ENCODE measurements at places on chromosomes 3 and 15.

DNA sequence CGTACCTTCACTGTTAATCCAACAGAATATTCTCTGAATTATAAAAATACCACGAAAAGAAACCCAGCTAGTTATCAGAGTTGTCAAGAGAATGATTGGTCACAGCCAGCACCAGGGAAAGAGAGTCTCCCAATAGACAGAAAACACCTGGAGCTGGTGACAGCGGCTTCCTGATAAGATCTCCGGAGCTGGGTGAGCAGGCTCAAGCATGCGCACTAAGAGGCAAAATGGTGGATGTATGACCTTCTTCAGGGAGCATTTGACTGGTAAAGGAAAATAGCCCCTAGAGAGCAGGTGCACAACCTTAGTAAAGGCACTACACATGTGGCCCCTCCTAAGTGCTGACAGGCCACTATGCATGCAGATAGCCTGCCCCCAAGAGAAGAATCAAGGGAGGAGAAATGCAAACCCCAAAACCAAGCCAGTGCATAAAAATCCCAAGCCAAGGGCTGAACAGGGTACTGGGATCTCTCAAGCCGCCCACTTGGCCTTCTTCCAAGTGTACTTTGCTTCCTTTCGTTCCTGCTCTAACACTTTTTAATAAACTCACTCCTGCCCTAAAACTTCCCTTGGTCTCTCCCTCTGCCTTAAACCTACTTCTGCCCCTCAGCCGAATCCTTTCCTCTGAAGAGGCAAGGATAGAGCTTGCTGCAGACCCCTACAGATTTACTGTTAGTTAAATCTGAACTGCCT lies 93.2 kb downstream of the UACA start:
- DNase-seq = no peak

- no peak for DNase-seq
Observed at GRCh38 chr15:66876421-66876730, 174.3 kb downstream of the SMAD6 start.

DNA sequence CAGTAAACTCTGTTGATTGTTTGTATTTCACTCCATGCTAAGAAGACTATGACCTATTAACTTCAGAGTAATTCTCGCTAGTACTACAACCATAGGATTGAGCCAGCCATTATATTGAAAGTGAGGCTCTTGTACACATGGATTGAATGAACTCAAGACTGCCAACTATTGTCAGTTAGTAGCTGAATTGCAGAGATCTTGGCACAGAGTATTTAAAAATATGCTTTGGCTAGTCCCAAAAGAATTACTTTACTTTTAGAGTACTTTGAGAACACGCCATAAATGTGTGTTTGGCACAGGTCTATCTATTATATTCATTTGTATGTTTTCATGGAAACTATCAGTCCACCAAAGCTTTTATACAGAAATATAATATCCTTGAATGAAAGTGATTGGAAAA lies 226.7 kb upstream of the DCBLD2 start:
- DNase-seq = no peak

DNA sequence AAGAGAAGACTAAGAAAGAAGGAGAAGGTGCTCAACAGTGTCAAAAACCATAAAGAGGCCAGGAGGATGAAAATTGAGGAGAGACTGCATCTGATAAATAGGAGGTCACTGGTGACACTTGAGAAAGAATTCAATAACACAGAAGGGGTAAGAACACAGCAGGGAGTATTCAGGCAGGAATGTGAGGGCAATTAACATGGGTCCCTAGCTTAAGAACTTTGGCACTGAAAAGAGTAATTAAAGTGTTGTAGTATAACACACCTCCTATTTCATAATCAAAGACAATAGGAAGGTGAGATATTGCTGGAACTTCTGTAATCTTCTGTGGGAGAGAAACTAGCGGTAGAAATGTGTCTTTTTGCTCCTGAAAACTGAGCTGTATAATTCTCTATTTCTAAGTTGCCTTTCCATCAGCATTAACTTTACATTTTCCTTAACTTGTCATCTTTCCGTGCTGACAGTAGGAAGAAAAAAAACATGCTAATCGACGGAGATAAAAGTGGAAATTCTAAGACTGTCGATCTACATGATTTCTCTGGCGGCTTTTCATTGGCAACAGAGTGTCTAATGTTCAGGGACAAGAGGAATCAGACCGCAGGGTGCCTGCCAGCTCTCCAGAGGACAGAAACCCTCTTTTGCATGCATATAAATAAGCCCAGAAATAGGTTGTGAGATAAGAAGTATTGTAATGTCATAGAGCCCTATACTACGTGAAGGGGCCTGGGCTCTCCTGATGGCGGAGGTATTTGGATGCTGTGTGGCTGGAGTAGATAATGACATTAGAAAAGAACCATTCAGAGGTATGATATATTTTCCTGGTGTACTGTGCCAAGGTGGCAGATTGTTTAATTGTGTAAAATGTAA lies 147.9 kb upstream of the GAP43 start:
- DNase-seq = no peak

DNA sequence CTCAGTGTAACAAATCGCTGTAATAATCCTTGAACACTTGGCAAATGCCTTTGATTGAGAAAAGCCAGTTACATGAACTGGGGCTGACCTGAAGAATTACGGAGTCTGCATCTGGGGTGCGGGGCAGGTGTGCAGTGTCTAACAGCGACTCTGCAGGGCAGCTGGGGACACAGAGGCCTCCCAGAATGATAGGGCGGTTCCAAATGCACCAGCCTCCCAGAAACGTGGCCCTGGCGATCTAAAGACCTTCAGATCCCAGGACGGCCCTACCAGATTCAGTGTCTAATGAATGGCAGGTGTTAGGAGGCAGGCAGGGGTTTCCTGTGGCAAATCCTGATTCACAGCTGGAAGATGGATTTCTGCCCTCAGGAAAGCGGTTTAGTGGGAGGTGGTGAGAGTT lies 100.5 kb upstream of the RGMA start:
- no peak for DNase-seq

- peak; percentile 47 for DNase-seq
Observed at GRCh38 chr3:79367066-79367465, 400.7 kb downstream of the ROBO1 start.

DNA sequence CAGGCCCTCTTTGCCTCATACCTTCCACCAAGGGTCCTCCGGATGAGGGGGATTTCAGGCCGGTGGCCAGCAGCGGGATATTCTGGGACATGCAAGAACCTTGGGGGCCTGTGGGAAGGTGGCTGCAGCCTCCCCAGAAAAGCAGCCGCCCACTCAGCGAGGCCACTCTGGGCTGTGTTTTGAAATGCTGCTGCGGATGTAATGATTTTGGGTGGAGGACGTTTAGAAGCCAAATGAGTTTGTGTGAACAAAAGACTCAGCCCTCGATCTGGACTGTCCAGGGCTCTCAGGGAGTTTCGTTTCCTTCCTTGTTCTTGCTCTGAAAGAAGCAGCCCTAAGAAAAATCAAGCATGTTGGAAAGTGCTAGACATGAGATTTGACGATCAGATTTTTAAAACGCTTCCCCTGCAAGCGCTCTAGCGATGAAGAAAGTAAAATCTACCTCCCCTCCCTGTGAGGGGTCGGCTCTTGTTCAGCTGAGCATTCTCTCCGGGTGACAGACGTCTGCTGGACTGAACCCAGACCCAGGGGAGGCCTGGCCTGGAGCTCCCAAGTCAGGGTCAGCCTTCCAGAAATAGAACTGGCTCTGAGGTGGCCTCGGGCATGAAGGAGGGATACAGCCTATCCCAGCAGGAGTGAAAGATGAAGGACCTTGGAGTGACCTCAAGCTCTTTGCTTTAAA lies 12.9 kb downstream of the HEG1 start:
- no peak for DNase-seq

DNA sequence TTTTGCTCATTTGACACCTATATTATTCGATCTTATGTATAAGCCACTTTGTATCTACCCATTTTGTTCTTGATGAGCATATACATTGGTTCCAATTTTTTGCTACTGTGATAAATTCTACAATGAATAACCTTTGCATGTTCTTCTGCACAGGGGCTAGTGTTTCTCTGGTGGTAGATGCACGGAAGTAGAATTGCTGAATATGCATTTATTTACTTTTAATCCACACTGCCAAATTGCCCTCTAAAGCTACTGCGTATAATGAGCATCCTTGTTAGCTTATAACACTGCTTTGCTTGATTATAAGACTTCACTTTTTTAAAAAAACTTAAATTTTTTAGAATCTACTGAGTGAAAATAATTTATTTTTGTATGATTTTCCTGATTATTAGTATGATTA lies 84.2 kb upstream of the PIAS1 start:
- DNase-seq = no peak

- DNase-seq = no peak
Observed at GRCh38 chr3:21913791-21914190, 162.8 kb upstream of the ZNF385D start.

GRCh38 chr15:99052205-99052604 lies 44.6 kb upstream of the PGPEP1L start:
- no peak for DNase-seq

DNA sequence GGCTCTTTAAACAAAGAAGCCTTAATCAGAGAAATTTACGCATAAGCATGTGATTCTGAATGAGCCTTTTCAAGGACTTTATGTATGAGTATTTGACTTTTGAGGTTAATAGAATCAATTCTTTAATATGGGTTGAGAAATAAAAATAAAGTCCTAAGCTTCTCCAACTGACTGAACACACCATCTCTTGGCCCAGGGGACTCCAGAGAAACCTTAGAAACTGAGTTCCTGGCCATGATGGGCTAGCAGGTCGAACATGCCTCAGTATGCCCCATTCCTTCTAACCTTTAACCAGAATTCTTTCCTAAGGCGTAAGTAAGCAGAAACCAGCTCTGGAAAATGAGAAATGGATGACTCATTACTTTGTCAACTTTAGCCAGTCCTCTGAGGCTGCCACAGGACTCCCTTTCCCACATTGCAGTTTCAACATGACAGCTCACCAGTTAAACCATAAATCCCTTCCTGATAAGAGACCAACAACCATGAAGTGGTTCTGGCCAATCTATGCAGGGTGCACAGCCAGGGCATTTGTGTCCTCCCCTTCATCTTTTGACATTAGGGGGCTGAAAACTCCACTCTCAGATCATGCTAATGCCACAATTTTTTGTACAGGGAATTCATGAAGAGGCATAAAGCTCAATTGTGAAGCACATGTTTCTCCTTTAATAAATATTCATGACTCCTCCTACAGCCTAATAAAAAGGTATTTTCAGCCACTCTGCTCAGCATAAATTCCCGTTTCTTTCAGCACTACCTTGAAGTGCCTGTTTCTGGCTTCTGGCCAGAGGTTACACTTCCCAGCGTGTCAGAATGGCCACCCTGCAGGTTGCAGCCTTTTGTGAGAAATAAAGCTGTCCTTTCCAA lies 33.3 kb downstream of the TM4SF18 start:
- peak; percentile 99 for DNase-seq

GRCh38 chr15:94335616-94336015 lies 104.3 kb downstream of the MCTP2 start:
- no peak for DNase-seq

DNA sequence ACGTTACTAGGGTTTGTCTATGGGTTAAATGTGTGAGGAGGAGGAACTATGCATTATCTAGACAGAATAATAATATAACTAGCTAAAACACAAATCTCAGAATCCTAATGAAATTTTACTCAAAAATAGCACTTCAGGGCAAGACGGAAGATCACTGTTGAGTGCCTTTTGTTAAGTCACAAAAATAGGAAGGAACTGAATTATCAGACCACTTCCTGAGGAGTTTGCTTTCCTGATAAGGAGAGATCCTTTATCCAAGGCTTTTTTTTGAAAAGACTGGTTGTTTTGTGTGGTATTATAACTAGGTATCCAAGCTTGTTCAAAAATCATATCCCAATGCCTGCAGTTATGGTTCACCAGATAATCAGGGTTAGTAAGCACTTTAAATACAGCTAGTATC lies 34.6 kb downstream of the NR2E3 start:
- DNase-seq = no peak

- no peak for DNase-seq
Observed at GRCh38 chr15:68512052-68512451, 66.7 kb upstream of the CORO2B start.

Measured in HT1080 (cell line).